ENCODE measurements at places on chromosomes 13 and 19.

DNA sequence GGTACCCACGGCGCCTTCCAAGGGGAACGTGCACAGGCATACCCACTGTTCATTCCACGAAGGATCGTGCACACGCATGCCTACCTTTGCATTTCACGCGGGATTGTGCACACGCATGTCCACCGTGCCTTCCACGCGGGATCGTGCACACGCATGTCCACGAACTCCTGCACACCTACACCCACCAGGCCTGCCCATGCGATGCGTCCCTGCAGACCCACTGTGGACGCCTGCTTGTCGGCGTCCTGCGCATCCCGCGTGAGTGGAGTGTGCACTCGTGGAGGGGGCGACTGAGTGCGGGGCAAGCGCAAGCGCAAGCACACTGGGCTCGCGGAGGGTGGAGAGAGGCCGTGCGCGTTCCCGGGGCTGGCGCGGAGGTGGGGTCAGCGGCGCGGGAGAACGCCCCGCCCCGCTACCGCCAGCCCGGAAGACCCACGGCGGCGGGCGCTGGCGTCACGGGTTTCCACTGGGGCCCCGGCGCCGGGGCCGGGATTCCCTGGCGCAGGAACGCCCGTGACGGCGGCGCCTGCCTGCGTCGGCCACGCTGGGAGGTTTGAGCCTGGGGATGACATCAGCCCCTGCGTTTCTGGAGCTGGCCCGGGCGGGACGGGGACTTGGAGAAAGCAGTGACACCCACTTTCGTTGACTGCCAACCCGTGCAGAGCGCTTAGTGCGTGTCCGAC lies 18.7 kb downstream of the GADD45B start:
- ATAC-seq, result peak; percentile 85

- ATAC-seq, result no peak
Measured at GRCh38 chr13:26919311-26919710, 158.7 kb upstream of the GPR12 start.

DNA sequence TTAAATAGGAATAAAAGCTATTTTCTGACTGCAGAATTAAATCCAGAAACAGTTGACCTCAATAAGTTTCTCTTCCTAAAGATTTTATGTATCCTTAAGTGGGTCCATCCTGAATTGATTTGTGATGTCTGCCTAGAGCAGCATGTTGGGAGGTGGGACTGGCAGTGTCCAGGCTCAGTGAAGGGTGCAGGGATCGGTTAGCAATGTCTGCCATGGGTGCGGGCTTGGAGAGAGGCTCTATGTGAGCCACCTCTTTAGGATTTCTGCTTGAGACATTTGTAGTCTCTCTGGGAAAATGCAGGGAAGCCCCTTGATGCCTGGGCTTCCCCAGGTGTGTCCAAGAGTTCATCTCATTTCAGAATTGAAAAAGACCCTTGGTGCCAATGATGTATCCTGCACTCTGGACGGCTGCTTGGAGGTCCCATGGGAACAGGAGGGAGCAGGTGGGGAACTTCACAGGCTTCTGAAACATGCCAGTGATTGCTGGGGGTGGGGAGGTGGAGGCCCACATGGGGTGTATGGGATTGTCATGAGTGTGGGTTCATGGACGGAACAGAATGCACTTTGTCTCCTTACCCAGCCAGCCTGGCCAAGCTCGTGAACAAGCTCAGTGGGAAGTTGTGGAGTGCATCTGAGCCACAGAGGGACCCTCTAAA lies 6.2 kb upstream of the COLGALT1 start:
- ATAC-seq, result no peak

DNA sequence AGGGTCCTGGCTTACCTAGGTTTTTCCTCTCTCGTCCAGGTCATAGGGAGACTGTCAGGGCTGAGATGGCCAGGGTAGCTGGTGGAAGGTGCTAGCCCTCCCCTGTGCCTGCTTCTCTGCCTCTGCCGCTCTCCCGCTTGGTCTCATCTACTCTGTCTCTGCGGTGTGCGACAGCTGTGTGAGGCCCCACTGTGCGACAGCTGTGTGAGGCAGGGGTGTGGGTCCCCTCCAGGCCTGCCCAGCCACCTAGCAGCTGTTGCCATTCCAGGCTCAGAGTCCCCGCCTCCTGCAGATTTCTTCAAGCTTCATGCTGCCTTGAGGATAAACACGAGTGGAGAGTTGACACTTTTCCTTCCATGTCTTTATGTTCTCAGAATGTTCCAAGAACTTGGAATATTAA lies 53.0 kb downstream of the ARHGEF7 start:
- no peak for ATAC-seq

- ATAC-seq, result no peak
Measured at GRCh38 chr13:80100636-80101035, 240.3 kb downstream of the SPRY2 start.

DNA sequence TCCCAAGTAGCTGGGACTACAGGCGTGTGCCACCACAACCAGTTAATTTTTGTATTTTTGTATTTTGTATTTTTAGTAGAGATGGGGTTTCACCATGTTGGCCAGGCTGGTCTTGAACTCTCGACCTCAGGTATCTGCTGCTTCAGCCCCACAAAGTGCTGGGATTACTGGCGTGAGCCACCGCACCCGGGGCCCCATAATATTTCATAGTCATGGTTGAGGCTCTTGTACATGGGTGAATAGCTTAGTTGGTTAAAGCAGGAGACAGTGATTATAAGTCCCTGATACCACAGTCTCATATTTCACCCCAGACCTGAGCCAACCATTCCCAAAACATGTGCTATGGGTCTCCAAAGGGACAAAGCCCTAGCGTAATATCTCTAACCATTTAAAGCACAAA lies 26.1 kb downstream of the MBNL2 start:
- no peak for ATAC-seq

DNA sequence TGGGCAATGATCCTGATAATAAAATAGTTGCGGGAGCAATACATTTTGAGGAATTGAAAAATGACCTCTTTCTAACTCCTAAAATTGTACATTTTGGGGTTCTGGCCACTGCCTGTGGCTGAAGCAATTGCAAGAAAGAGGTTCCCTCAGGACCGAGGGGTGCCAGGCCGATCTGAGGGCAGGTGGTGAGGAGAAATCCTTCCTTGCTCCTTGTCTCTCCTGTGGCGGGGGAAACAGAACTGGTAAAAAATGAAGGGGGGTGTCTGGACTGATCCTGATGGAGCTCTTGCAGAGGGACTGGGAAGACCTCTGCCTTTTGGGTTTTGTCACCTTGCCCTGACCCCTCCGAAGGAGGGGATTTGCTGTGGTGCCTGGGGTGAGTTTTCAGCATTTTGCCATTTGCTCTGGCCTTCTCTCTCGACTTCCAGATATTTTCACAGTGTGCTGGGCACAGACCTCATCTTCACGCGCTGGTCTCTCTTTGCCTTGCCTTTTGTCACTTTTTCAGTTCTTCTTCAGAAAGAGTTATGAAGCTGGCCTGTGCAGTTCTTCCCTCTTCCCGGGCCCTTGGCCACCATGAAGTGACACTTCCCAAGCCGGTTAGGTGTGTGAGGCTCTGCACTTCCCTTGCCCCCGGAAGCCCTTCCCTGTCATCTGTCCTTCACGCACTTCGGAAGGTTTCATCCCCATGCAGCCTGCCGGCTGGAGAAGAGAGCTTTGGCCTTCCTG lies 22.2 kb downstream of the NFIX start:
- no peak for ATAC-seq

- ATAC-seq, result no peak
Measured at GRCh38 chr19:10420444-10421239, at the start of gene PDE4A. Gene PDE4A, plus strand, starts transcription at chr19:10420538. Its CDS starts 227 bp downstream, at chr19:10420765.

DNA sequence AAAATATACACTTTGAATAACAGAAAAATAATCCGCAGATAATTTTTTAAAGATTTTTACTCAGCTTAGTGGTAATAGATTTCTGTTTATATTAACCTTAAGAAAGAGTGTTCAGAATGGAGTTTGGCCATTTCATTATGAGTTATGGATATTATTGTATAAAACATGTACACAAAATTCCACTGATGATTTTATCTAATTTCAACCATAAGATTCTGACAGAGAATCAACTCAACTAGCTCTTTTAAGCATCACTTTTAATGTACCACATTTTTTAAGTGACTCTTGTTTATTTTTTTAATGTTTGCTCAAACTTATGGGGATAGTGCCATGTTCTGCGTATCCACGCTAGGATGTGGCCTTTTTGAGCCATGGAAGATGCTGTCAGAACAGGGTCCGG lies 75.7 kb downstream of the COL4A2 start:
- ATAC-seq, result no peak

DNA sequence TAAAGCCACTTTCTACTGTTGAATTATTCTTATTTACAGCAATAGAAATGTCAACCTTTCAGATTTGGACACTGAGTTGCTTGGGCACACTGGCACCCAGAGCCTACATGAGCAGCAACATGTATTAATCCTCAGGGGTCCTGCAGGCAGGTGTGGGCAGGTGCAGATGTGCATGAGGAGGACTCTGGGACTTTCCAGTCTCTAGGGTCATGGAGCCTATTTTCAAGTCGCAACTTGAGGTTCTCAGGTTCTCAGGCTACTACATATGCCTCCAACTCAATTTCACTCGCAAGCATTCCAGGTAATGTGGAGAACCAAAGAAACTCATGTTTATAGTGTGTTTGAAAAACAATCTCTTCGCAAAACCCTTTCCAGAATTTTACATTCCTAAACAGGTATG lies 73.2 kb downstream of the STARD13 start:
- no peak for ATAC-seq

GRCh38 chr13:89205856-89206520 lies 1534.8 kb downstream of the SLITRK5 start:
- no peak for ATAC-seq

GRCh38 chr13:50386541-50387050 lies 371.4 kb downstream of the KCNRG start:
- ATAC-seq, result no peak

- ATAC-seq, result peak; percentile 63
Measured at GRCh38 chr19:14248578-14249011, 42.6 kb upstream of the ADGRL1 start.

- ATAC-seq, result peak; percentile 32
Measured at GRCh38 chr19:44796701-44797115, 12.2 kb upstream of the BCAM start.

DNA sequence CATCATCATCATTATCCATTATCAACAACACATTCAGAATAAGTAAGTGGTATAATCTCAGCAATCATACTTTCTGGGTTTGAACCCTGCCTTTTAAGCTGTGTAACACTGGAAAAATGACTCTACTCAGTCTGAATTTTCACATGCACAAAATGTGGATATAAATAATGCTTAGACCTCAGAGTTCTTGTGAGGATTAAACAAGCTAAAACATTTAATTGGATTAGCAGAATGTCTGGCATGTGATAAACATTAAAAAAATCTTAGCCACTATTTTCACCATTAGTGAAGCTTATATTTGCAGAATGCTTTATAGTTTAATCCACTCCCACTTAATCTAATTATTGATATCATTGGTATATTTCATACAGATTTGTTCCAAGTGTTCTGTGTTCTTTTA lies 412.3 kb downstream of the RFC3 start:
- no peak for ATAC-seq

- ATAC-seq, result no peak
Measured at GRCh38 chr13:106061781-106062180, 473.7 kb downstream of the EFNB2 start.

DNA sequence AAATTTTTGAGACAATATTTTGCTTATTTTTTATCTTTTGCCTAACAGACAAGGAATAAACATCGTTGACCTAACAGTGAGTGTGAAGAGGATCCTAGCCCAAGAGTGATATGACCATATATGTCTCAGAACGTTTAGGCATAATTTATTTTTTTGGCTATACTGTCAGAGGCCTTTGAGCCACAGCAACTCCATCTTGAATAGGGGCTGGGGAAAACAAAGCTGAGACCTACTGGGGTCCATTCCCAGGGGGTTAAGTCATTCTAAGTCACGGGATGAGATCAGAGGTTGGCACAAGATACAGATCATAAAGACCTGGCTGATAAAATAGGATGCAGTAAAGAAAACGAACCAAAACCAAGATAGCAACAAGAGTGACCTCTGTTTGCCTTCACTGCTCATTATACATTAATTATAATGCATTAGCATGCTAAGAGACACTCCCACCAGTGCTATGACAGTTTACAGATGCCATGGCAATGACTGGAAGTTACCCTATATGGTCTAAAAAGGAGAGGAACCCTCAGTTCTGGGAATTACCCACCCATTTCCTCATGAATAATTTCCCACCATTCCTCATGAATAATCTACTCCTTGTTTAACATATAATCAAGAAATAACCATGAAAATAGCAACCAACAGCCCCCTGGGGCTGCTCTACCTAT lies 510.9 kb upstream of the PCDH9 start:
- no peak for ATAC-seq

GRCh38 chr19:31959527-31960018 lies 385.8 kb upstream of the ZNF507 start:
- no peak for ATAC-seq

DNA sequence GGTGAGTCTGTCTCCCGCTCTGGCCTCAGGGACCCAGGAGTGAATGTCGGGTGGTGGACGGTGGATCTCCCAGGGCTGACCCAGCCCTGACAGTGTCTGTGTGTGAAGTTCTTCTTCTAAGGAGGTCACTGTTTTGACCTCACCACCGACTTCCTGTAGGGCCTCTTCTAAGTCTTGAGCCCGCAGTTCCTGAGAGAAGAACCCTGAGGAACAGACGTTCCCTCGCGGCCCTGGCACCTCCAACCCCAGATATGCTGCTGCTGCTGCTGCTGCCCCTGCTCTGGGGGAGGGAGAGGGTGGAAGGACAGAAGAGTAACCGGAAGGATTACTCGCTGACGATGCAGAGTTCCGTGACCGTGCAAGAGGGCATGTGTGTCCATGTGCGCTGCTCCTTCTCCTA lies at the start of gene SIGLEC7:
TSS of gene SIGLEC7 (plus strand) at position 183 of the 400 bp plus-strand sequence. CDS start at position 252, 69 bp downstream.
- ATAC-seq, result peak; percentile 70
